ENCODE measurements at places on chromosomes 5 and 9. TPM values are rescaled to one million over a fixed set of nuclear protein-coding genes. Genes with fewer than 3 reads are reported as not detected.

DNA sequence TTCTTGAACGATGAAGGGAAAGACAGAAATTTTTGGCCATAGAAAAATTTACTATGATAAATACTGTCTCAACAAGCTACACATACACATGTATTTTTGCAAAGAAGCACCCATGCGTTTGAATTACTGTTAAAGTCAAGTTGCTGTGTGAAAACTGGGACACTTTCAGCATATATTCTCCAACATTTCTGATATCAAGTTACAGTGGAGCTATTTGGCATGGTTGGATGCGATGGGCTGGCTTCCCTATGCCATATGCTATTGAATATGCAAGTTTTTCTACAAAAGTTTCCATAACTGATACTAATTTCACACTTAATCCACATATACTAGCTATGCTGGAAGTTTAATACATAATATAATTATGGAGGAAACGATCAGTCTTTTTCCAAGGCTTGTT, 381.4 kb downstream of the CTNND2 start:
- DNase-seq = no peak

DNA sequence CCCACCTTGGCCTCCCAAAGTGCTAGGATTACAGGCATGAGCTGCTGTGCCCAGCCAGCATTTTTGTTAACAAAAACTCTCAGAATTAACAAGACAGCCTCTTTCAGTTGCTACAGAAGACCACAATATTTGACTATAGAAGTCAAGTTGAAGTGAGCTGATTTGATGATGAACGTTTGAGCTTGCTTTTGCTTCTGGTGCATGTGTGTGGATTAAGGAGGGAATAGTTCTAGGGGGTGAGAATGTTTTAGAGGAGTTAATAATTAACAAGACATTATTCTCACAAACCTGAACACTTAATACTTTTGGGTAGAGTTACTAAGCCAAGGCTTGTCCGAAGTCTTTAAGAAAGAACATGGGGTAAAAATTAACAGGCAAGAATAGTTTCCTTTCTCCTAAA, 191.6 kb downstream of the TENT4A start:
- no peak for DNase-seq

GRCh38 chr5:150764530-150764929, 5.7 kb upstream of the DCTN4 start:
- no peak for DNase-seq

DNA sequence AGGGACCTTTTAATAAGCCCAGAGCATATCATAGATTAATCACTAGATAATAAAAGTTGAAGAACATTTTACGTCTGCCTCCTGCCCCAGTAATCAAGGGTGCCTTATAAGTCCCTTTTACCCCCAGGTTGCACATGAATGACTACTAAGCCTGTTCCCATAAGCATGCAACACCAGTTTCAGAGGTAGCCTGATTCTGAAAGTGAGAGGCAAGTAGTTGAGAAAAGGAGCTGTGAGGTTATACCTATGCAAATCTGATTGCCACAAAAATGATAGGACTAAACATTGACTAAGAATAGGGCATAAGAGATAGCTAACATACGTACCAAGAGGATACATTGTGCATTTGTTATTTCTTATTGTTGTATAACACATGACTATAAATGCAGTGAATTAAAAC, 681.9 kb downstream of the ISL1 start:
- DNase-seq = no peak

DNA sequence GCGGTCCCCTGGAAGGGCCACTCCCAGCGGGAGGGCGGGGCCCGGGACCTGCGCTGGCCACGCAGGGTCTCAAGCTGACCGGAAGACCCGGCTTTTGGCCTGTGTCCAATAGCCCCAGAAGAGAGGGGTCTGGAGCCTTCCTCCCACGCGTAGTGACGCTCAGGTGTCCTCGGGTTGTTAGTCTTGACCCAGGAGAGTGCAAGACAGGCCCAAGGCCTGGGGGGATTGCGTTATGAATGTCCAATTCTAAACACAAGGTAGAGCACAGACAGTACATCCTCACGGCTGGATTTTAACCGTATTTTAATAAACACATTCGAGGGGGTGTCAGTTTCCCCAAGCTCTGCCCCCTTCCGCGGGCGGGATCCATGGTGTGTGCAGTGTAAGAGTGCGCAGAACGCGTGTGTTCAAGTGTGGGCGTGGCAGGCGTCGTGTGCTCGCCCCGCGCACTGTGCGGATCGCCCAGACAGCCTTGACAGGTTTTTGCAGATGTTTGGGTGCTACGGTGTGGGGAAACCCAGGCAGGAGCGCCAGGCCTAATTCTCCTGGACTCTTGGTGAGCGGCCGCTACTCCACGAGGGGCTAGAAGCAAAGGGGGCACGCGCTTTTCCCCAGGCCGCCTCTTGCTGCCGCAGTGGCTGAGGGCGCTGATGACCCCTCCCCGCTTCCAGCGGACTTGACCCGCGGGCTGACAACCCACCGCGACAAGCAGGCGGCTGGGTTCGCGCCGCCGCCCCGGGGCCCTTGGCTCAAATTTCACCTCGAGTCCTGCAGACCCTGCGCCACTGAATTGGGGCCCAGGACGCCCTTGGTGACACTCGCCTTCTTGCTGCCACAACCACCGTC, 6.1 kb upstream of the DMRT3 start:
- no peak for DNase-seq

DNA sequence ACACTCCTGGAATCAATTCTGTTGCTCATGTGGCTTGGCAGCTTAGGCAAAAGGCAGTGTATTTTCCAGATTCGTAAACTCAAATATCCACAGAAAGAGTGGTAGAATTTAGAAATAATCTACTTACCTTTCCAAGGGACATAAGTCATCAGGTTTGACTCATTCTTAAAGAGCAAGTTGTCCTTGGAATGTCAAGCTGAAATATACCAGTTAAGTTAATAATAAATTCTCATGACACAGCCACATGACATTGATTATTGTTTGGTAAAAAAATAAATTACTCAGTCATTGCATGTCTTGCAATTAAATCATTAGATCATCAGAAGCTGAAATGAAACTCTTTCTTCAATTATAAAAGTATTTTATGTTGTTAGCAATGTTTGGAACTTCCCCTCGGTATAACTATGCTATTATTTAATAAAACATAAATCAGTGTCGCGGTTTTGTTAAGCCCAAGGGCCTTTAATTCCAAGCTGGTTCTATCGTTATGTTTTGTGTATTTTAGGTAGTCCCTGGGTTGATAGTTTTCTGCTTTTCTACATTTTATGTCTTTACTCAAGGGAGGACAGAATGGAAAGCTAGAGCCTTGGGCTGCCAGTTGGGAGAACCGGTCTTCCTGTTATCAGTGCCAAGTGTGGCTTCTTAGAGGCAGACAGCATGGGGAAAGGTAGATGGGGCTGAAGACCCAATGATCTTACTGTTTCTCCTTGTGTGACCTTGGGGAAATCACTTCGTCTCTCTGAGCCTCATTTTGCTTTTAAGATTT, 79.3 kb upstream of the PRLR start:
- no peak for DNase-seq

GRCh38 chr5:9820691-9821449, 190.7 kb upstream of the TAS2R1 start:
- no peak for DNase-seq

GRCh38 chr5:114252226-114252625, 109.6 kb upstream of the KCNN2 start:
- no peak for DNase-seq

GRCh38 chr5:110738503-110738811, 350 bp upstream of the SLC25A46 start:
- no peak for DNase-seq

- no peak for DNase-seq
Measured at GRCh38 chr5:34857894-34858293, 18.9 kb downstream of the TTC23L start.

DNA sequence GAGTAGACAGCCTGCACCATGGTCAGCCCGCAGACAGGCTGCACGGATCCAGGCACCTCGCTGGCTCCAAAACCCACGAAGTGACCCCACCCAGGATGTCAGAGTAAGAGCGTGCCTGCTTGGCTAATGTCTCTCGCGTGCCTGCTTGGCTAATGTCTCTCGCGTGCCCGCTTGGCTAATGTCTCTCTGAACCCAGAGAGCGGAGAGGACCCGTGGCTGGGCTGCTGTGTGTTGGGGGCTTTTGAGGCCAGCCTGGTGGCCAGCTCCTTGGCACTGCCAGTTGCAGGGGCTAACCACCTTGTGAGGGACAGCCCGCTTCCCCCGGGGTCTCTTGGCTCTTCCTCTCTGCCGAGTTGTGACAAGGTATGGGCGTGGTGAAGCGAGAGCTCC, 8.9 kb upstream of the RXRA start:
- DNase-seq = no peak

- DNase-seq = peak; percentile 87
Measured at GRCh38 chr5:73120222-73121118, at the start of gene TMEM171. Gene TMEM171, plus strand, starts transcription at chr5:73120575. Its CDS starts 2,799 bp downstream, at chr5:73123374.

- no peak for DNase-seq
Measured at GRCh38 chr5:34626036-34626435, 30.1 kb upstream of the RAI14 start.

DNA sequence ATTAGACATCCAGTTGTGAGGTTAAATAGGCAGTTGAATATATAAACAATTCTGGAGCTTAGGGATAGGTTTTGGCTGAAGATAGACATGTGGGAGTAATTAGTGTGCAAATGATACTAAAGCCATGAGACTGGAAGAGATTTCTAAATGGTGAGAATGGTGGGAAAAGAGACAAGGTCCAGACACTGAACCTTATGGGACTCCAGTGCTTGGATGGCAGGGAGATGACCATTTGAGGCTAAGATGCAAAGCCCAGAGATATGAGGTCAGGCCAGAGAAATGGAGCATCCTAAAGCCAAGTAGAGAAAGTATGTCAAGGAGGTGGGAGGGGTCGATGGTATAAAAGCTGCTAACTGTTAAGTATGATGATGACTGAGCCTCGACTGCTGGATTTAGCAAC, 115.6 kb downstream of the SEMA5A start:
- no peak for DNase-seq

GRCh38 chr5:82176115-82176814, 101.9 kb downstream of the RPS23 start:
- DNase-seq = no peak

GRCh38 chr5:95921501-95921900, 40.1 kb downstream of the ELL2 start:
- DNase-seq = no peak

PCDHGB5 gene
- total RNA-seq = 2.1 TPM

SH3TC2 gene
- 2.5 TPM for total RNA-seq

SLC34A3 gene
- not detected for total RNA-seq

IRX2 gene
- total RNA-seq = not detected

TSSK1B gene
- not detected for total RNA-seq

SHOC1 gene
- total RNA-seq = 0.37 TPM

CDC25C gene
- 10.2 TPM for total RNA-seq

POLR3G gene
- total RNA-seq = 4.0 TPM

DCAF12 gene
- 41.5 TPM for total RNA-seq

Measured in colonic mucosa (tissue), 4 donors.